ENCODE measurements at places on chromosomes 1 and 21. TPM values are rescaled to one million over a fixed set of nuclear protein-coding genes. Genes with fewer than 3 reads are reported as not detected.

EEIG2 gene
- 14.5 TPM for total RNA-seq

TRPM2 gene
- total RNA-seq, result 0.89 TPM

PCP4 gene
- 1.2 TPM for total RNA-seq

REN gene
- not detected for total RNA-seq

USH2A gene
- 0.40 TPM for total RNA-seq

AVPR1B gene
- total RNA-seq, result 0.44 TPM

SPRR3 gene
- total RNA-seq, result not detected

TYW3 gene
- 13.4 TPM for total RNA-seq

DNA sequence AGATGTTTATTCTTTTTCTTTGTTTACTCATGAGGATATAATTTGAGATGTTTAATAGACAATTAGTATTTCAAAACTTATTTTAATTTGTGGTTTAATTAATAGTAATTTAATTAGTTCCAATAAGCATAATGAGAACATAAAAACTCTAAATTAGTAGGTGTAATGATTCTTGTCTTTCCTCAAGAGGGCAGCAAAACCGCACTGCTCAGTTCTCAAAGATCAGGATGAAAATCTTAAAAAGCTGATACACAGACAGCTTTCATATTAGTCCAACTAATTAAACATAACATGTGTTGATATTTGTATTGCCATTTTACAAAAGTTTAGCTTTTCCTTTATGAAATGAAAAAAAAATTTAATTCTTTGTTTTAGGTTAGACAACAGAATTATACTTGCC lies 106.7 kb upstream of the C21orf91 start:
- peak; percentile 77 for DNase-seq

- DNase-seq, result no peak
These were observed 4.4 kb downstream of the PLEKHO1 start for GRCh38 chr1:150154143-150154542.

GRCh38 chr1:204455063-204455830 lies 39.4 kb downstream of the PIK3C2B start:
- no peak for DNase-seq

- DNase-seq, result peak; percentile 95
These were observed 96.0 kb upstream of the USP24 start for GRCh38 chr1:55311057-55311641.

- no peak for DNase-seq
These were observed 576.6 kb downstream of the ADGRL2 start for GRCh38 chr1:82377201-82377884.

DNA sequence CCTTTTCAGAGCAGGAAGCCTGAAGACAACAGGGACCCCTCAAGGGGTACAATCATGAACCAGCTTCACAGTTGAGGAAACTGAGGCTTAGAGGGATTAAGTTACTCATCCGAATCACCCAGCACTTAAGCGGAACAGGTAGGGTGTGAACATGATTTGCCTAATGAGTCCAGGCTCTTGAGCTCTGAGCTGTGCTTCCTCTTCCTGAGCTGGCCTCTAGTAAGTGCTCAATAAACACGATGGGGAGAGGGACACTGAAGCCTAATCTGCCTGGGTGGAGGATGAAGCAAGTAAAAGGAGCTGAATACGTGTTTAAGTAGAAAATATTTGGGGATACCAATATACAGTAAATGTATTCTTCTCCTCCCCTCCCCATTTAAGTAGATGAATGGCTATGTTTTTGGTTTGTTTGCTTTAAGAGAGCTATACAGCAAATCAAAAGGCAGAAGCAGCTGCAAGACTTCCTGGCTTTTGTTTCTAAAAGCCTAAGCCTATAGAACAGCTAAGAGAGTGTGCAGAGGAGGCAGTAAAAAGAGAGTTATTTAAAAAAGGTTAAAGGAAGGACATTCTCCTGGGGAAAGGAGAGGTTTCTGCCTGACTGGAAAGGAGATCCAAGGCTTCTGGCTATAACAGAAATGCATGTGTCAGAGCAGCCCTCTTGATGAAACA lies 20.5 kb downstream of the STPG1 start:
- DNase-seq, result no peak

DNA sequence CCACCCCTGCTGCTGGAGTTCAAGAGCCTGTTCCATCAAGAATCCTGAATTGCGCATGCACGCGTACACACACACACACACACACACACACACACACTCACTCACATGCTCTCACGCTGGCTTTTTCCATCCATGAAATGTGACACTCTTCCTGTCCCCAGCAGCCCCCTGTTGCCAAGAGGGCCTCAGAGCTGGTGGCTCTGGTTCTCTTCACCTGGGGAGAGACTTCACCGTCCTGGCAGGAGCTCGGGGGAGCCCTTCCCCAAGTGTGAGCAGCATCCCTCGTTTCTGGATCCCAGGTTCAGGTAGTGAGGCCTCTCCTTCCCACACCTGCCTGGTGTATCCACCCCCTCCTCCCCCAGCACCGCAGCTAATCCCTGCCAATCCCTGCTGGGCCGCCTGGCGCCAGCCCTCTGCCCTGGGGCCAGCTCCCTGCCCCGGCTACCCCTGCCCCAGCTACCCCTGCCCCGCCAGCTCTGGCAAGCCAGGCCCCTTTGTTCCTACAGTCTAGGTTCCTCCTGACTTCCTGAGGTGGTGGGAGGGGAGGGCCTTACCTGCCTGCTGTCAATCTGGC lies 9.9 kb downstream of the PLOD1 start:
- peak; percentile 85 for DNase-seq

GRCh38 chr1:31802190-31803150 lies 13.4 kb downstream of the SPOCD1 start:
- DNase-seq, result no peak

GRCh38 chr1:1325288-1326074 lies 879 bp downstream of the CPTP start:
- no peak for DNase-seq

GRCh38 chr1:147786536-147786935 lies 26.1 kb upstream of the GJA5 start:
- peak; percentile 30 for DNase-seq

DNA sequence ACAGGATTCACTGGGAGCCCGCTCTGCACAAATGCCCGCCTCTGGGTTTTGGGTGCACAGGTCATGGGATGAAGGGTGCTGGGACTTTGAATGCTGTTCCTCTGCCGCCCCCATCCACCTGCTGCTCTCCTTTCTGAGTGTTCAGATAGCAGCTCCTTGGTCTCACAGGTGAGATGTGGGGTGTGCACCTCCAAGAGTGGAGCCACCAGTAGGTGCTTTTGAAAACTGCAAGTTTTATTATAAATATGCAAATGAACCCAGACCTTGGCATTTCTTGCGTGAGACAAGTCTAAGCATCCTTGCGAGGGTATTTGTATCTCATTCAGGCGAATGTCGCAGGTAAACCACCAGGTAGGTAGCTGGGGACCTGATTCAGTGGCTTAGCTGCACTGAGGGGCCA lies 30.2 kb downstream of the OBSCN start:
- no peak for DNase-seq

- no peak for DNase-seq
These were observed 24.8 kb upstream of the SLC45A1 start for GRCh38 chr1:8293118-8293517.

DNA sequence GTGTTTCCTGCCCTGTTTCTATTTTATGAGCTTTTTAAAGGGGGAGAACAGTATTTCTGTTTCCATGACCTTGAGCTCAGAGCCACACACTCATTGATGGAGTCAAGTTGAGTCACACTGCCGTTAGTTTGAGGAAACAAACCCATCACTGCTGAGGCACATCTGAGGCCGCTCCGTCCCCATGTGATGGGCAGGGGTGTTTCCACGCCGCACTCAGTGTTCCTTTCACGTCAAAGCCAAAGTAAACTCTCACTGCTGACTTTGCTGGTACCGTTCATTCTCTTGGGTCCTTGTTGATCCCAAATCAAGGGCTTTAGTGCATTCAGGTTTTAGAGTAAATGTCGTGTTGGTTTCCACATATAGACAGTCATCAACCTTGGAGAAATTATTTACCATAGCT lies 48.8 kb downstream of the PKNOX1 start:
- DNase-seq, result no peak

- DNase-seq, result no peak
These were observed 140.7 kb downstream of the FAM78B start for GRCh38 chr1:166026143-166026542.

GRCh38 chr1:75797273-75797588 lies 549 bp downstream of the MSH4 start:
- no peak for DNase-seq

DNA sequence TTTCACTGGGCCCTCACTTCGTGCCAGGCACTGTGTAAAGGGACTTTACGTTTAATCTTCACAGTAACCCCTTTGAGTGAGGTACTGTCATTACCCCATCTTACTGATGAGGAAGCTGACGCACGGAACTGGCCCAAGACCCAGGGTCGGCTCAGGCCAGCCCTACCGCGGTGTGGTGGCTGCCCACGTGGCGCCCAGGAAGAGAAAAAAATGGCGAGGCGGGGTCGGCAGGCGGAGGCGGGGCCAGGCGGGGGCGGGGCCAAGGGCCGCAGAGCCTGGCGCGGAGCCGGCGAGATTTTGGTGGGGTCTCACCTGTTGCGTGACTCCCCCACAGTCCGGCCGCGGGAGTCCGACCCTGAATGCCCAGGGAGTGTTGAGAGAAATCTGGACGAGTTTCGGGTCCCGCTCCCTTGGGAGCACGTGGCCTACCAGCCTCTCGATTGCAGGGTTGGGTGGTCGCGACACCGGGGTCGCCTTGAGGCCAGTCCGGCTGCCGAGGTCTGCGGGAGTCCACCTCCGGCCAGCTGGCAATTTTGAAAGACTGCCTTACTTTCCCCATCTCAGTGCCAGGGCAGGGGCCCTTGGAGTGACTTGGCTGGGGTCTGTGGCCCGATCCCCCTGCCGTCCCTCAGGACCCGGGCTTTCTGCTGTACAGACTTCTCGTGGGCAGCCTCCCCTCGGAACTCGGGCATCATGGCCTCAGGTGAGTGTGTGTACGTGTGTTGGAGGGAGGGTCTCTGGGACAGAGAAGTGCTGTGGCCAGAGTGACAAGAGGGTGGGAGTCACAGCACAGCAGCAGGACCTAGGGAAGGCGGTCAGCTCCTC lies at the start of the genes AMPD2 and GNAT2:
TSS of gene AMPD2 (plus strand) at position 262 of the 825 bp plus-strand sequence. CDS start 1,339 bp downstream, outside the sequence.
TSS of gene GNAT2 (minus strand) at position 41 of the 825 bp plus-strand sequence. CDS start 6,746 bp downstream, outside the sequence.
- DNase-seq, result peak; percentile 89

DNA sequence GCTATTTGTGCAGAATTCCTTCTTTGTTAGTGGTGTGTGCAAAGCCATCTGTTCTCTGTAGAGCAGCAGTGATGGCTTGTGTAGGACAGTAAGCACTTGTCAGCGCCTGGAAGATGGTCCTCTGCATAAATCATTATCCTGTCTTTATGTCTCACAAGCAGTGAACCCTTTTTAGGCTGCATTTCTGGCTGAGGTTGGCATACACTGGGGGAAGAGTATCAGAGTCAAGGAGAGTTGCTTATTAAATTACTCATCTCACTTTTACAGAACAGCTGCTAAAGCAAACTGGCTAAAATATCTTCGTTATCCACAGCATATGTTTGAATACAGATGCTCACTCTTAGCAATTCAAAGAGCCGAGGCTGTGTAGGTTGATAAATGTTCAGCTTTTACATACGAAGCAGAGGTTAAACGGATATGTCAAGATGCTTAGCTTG lies 54.6 kb upstream of the NCAM2 start:
- peak; percentile 52 for DNase-seq

DNA sequence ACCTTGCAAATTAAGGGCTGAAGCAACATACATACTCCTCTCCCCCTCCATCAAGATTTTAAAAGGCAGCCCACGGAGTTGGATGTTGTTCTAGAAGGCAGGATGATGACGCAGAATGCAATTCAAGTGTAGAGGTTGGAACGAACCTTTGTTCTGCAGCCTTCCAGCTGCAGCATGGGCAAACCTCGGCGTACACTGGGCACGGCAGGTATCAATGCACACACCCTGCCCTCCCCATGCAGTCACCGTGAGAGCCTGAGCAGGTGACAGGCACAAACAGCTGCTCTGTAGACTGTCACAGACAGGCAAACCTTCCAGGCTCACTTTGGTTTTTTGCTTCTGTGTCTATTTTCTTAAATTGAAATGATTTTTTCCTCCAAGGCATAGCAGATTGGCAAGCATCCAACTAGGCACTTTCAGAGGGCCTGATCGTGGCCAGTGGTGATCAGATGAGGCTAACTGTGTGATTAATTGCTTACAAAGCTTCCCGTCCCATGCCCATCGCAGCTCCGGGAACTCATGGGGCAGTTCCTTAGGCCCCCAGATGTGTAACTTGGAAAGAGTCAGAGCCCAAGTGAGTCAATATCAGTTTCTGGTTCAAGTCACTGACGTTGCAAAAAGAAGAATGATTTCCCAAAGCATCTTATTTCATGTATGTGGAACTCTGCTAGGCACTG lies 82.3 kb downstream of the ITPKB start:
- peak; percentile 89 for DNase-seq

GRCh38 chr1:40122855-40123254 lies 25.8 kb upstream of the PPT1 start:
- DNase-seq, result no peak

DNA sequence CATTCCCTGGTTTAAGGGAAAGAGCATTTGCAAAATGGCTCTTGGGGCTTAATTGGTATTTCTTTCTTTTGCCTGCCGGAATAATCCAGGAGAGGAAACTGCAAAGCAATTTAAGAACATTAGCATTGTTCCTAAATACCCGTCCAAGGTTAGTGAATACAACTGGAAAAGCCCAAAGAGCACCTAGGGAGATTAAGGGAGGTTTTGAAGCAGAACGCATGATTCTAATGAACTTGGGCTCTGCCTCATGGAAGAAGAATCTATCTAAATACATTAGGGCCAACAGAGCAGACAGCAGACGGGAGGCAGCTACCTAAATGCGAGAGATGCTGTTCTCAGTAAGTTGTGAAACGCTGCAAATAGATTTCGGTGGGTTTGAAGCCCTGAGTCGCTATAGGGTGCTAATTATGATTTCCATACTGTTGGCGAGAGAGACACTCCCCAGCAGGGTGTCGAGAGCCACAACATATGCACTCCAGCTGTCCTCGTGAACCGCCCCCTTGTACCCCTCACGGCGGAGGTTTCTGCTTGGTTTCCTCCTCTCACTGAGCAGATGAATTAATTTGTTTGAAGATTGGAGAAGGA lies 326.7 kb upstream of the CAMK1G start:
- no peak for DNase-seq
